Adipocyte (in vitro differentiated cells): ENCODE measurements at places on chromosomes 7 and 10.

- DNase-seq, result no peak
Measured at GRCh38 chr10:97019213-97019844, 166.4 kb downstream of the SLIT1 start.

GRCh38 chr10:118978316-118978997 is 51.1 kb upstream of the NANOS1 start:
- no peak for DNase-seq

DNA sequence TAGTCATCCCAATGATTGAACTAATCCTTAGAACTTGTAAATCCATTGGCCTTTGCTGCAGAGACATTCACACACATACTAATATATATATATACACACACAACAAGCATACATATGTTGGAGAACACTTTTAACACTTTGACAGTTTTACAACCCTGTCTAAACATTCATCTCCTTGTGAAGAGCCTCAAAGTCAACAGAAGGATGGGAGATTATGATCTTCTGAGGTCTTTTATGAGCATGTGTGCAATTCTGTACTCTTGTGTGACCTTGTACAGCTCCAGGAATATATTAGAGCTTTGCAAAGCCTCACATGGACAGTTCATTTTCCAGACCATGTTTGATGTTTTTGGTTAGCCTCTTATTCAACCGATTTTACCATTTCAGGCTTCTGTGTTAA is 589.0 kb downstream of the NXPH1 start:
- no peak for DNase-seq

DNA sequence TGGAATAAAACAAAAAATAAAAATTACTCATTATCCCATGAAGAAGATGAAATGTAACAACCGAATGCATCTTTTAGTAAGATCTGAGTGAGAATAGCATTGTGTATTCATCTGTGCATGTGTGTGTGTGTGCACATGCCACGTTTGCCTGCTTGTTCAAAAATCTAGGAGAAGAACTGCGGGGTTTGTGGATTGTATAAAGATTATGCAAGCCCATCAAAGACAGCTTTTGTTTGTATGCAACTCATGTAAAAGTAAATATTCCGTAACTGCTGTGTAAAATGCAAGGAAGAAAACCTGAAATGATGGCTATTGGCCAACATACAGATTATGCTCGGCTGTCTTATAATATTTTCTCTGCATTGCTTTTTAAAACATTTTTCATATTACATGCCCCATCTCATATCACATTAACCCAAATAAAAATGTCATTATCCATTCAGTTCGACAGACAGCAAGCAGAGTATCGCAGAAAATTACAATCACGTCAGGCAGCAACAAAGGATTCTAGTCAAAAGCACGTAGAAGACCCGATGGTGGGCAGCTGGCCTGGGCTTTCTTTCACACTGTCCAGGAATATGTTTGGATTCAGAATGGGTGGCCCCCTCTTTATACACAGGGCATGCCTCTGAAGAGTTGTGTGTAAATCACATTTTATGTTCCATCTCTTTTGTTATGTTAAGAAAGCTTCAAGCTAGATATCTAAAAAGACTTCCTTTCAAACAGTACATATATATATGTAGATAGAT is 114.0 kb downstream of the PARP12 start:
- no peak for DNase-seq

DNA sequence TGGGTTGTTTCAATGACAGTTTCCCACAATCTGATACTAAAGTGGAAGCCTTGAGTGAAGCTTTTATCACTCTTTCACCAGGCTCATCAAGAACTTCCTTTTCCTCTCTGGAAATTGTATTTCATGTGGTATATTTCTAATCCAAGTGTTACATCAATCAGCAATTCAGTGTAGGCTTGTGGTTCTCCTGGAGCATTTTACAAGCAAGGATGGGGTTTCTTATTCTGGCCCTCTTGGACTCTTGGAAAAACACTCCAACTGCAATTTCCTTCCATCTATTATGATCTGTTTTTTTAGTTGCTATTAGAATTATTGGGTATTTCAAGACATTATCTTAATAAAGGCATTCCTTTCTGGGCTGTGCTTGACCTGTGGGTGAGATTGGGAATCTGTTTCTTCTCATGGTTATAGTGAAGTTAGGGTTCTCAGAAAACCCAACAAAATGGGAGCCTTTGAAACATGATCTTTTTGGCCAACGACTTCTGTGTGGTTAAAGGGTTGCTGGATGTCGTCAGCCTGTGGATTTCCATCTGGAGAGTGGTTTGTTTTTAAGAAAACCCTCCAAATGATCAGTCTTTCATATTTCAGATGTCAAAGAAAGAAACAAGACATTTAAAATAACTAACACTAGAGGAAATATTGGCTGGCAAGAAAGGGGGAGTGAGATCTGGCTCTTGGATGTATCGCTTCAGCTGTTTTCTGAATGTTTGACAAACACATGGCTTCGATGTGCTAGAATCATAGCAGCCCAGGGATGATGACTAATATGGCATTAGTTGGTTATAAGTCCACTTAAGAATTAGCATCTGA is 540.2 kb downstream of the LRMDA start:
- DNase-seq, result peak; percentile 11

- DNase-seq, result peak; percentile 90
Measured at GRCh38 chr10:97553575-97554031, 19.0 kb upstream of the ANKRD2 start.

GRCh38 chr7:108067844-108068243 is 62.3 kb downstream of the LAMB4 start:
- DNase-seq, result no peak

DNA sequence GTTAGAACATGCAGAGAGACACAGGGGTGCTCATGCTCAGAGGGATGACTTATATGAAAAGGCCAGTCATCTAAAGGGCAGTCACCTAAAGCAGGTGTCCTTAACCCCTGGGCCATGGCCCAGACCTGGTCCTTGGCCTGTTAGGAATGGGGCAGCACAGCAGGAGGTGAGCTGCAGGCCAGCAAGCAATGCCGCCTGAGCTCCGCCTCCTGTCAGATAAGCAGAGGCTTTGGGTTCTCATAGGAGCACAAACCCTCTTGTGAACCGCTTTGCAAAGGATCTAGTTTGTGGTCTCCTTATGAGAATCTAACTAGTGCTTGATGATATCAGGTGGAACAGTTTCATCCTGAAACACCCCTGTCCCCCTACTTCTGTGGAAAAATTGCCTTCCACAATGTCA is 14.5 kb downstream of the ANKRD7 start:
- no peak for DNase-seq

DNA sequence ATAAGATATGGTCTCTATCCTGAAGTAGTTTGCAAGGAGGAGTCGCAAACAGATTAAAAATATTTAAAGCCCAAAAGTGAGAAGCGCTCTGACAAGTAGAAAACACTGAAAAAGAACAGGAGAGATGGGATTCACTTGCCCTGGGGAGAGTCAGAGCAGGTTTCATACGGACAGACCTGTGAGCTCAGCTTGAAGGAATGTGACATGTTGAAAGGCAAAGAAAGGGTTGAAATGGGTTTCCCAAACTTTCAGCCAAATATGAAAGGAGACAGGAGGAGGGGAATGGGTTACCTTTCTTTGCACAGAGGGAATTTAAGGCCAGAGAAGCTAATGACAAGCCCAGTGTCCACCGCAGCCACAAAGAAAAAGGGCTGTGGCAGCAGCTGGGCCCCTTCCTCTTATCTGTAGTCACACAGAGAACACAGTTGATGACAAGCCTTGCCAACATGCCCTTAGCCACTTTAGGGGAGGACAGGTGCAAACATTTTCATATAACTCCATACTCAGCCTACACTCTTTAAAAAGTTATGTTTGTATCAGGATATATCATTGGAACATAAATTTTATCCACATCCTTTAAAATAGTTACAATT is 14.9 kb downstream of the HOXA1 start:
- no peak for DNase-seq

- no peak for DNase-seq
Measured at GRCh38 chr10:113617086-113617485, 46.8 kb downstream of the NRAP start.

DNA sequence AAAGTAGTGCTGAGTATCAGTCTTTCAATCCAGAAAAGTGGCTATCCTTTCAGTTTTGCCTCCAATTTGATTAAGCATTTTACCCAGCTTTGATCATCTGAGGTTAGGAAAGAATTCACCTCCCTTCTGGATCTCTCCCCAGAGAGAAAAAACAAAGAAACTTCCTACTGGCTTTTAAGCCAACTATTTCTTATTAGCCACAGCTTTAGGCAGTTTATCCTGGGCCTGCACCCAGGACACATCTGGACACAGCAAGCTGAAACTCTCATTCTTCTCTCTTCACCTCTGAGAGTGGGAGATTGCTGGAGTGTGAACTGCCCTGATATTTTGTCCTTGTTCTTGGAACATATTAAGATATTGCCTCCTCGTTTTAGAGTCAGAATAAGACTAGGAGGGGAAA is 43.5 kb upstream of the LSM8 start:
- no peak for DNase-seq
